ENCODE measurements at places on chromosomes 7 and 10.
A peak's percentile ranks its signal among the peaks of the same experiment; 100 is the strongest.

GRCh38 chr7:50792342-50793119 lies 9.8 kb upstream of the GRB10 start:
- no peak overlapping the region for H3K27ac ChIP-seq
- no peaks in the 10 kb centered on the region for H3K27me3 ChIP-seq
- H3K36me3 ChIP-seq, result no peaks in the 10 kb centered on the region
- peak overlapping the region; percentile 30 for H3K4me3 ChIP-seq
- DNase-seq, result no peak
- H3K4me1 ChIP-seq, result no peaks in the 10 kb centered on the region

GRCh38 chr7:107701191-107701590 lies 40.6 kb downstream of the SLC26A4 start:
- H3K4me1 ChIP-seq, result no peaks in the 10 kb centered on the region
- H3K36me3 ChIP-seq, result no peaks in the 10 kb centered on the region
- H3K27me3 ChIP-seq, result no peaks in the 10 kb centered on the region

DNA sequence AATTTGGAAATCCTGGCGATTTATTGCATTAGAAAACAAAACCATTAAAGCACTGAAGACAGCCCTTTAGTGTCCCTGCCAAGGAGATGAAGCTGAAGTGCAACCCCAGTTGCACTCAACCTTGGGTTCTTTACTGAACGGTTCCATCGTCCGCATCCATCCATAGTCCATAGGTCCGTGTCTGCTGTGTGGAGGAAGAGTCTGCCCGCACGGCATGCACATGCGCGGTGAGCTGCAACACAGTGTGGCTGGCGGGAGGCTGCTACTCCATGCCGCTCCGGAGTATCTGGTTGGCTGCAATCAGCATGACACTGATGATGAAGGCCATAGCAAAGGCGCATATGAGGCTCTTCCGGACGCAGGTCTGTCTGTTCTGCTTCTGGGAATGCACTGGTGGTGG lies 624.6 kb downstream of the CALN1 start:
- H3K4me3 ChIP-seq, result no peak overlapping the region
- no peaks in the 10 kb centered on the region for H3K36me3 ChIP-seq
- DNase-seq, result no peak
- H3K4me1 ChIP-seq, result no peaks in the 10 kb centered on the region
- no peaks in the 10 kb centered on the region for H3K27me3 ChIP-seq

DNA sequence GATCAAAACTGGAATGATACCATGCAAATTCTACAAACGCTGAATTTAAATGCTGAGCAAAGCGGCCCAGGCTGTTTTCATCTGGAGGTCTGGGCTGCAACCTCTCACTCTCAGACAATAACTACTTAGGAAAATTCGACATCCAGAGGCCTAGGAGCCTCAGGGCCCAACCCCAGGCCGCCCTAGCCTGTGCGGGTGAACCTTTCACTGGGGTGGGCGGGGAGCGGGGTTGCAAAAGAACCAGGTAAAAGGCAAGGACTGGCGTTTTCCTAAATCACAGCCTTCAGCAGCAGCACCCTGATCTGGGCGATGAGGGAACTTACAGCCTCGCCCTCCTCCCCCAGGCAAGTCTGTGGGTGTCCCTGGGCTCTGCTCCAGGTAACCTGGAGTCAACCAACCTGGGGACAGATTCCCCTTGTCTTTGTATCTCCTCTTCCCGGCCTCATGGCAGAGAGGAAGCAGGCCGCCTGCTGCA lies 33.4 kb downstream of the CALML5 start:
- no peak overlapping the region for H3K4me3 ChIP-seq
- H3K4me1 ChIP-seq, result no peaks in the 10 kb centered on the region
- no peaks in the 10 kb centered on the region for H3K27me3 ChIP-seq
- no peak for DNase-seq
- H3K27ac ChIP-seq, result no peak overlapping the region

DNA sequence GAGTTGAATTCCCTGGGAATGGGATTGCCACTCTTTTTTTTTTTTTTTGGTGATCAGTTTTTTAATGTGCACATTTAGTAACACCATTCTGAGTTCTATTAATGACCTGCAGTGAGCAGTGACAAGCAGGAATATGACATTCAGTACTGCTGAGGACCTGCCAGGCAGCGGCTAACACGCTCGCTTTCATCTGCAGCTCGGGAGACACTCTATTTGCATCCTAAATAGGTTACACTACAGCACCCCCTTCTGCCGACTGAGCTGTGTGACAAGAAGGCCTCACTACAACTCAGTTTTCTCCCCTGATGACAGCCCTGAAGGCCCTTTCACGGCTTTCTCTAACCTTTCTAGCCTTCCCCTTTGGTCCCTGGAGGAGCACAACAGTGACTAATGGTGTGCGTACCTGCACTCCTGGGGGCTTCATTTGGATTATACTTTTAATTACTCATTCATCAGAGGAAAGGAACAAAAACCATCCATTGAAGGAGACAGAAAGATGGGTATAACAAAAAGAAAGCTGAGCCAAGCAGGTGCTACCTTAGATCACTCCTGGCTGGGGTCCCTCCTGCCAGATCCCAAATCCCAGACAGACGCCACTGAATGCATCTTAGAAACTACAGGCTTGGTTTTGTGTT lies 872.4 kb downstream of the LRMDA start:
- no peak overlapping the region for H3K27ac ChIP-seq
- no peaks in the 10 kb centered on the region for H3K36me3 ChIP-seq
- no peak for DNase-seq

GRCh38 chr10:29596826-29597225 lies 37.9 kb downstream of the SVIL start:
- H3K27me3 ChIP-seq, result no peaks in the 10 kb centered on the region
- no peaks in the 10 kb centered on the region for H3K4me1 ChIP-seq
- no peak for DNase-seq
- no peak overlapping the region for H3K27ac ChIP-seq

- no peak overlapping the region for H3K4me3 ChIP-seq
- H3K27ac ChIP-seq, result no peak overlapping the region
- no peaks in the 10 kb centered on the region for H3K36me3 ChIP-seq
- no peaks in the 10 kb centered on the region for H3K27me3 ChIP-seq
- H3K4me1 ChIP-seq, result no peaks in the 10 kb centered on the region
- DNase-seq, result no peak
Measured at GRCh38 chr7:94109556-94109955, 105.4 kb upstream of the BET1 start.

DNA sequence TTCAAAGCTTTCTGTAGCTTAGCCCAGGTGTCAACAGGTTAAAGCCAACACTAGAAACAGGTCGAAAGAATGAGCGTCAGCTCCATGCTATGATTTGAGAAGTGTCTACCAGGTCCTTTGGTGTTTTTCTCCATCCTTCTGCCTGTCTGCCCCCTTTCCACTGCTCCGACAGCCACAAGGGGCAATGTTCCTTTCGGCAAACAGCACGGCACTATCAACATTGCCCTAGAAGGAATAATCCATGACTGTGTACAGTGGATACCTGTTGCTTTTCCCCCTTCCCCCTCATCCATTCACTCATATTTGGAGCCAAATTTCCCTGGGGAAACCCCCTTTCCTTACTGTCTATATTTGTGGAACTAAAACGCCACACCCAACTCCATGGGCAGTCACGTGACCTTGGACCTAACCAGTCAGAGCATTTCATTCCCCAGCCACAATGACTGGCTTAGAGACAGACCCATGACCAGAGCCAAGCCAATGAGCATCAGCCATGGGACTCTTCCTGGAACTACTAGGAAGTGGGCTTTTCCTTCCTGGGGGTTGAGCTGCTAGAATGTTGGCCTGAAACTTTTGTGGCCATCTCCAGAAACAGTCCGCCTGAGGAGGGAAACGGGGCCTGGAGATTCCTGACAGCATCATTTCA lies 51.5 kb downstream of the AFAP1L2 start:
- DNase-seq, result no peak
- H3K4me3 ChIP-seq, result no peak overlapping the region
- no peaks in the 10 kb centered on the region for H3K36me3 ChIP-seq
- no peak overlapping the region for H3K27ac ChIP-seq

DNA sequence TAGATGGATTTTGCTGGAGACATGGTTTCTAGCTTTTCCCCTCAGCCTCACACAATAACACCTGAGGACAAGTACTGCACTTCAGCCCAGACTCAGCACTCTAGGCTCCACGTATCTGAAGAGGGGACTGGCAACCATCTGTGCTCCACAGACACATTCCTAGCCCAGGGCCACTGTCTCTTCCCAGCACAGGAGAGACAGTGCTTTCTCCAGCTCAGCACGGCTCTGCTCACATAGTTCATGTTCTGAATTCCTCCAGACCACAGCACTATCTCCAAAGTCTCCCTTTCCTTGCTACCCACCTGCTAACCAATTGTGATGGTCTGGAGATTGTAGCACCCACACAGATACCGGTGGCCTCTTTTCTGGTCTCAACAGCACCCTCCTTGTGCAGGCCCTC lies 114.5 kb downstream of the HTR7 start:
- no peak overlapping the region for H3K4me3 ChIP-seq
- no peak overlapping the region for H3K27ac ChIP-seq
- H3K27me3 ChIP-seq, result no peaks in the 10 kb centered on the region
- DNase-seq, result no peak

DNA sequence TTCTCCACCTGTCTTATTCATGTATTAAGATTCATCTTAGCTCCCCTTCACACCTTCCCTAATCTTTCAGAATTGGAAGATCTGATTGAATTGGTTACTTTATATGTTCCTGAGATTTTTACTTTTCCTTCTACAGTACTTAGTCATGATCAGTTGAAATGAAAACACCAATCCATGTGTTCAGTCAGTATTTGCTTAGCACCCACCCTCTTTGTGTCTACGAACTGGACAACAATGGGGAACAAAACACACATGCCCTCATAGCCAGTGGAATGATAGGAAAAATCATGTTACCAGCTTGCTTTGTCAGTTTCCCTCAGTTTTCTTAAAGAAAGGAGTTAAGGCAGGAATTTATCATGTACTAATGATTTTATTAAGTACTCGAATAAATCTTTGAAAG lies 2.0 kb downstream of the MASTL start:
- peaks cover 14% of the 10 kb centered on the region for H3K36me3 ChIP-seq
- DNase-seq, result no peak
- no peaks in the 10 kb centered on the region for H3K27me3 ChIP-seq
- H3K4me3 ChIP-seq, result no peak overlapping the region
- no peak overlapping the region for H3K27ac ChIP-seq

GRCh38 chr10:79335470-79336235 lies 11.6 kb upstream of the PPIF start:
- no peaks in the 10 kb centered on the region for H3K27me3 ChIP-seq
- H3K27ac ChIP-seq, result no peak overlapping the region
- no peak for DNase-seq
- H3K4me3 ChIP-seq, result no peak overlapping the region
- peaks cover 9% of the 10 kb centered on the region for H3K4me1 ChIP-seq

- H3K27me3 ChIP-seq, result no peaks in the 10 kb centered on the region
- no peak for DNase-seq
- H3K4me1 ChIP-seq, result no peaks in the 10 kb centered on the region
- H3K4me3 ChIP-seq, result no peak overlapping the region
- H3K27ac ChIP-seq, result no peak overlapping the region
Measured at GRCh38 chr10:89481662-89482061, 53.7 kb downstream of the SLC16A12 start.

DNA sequence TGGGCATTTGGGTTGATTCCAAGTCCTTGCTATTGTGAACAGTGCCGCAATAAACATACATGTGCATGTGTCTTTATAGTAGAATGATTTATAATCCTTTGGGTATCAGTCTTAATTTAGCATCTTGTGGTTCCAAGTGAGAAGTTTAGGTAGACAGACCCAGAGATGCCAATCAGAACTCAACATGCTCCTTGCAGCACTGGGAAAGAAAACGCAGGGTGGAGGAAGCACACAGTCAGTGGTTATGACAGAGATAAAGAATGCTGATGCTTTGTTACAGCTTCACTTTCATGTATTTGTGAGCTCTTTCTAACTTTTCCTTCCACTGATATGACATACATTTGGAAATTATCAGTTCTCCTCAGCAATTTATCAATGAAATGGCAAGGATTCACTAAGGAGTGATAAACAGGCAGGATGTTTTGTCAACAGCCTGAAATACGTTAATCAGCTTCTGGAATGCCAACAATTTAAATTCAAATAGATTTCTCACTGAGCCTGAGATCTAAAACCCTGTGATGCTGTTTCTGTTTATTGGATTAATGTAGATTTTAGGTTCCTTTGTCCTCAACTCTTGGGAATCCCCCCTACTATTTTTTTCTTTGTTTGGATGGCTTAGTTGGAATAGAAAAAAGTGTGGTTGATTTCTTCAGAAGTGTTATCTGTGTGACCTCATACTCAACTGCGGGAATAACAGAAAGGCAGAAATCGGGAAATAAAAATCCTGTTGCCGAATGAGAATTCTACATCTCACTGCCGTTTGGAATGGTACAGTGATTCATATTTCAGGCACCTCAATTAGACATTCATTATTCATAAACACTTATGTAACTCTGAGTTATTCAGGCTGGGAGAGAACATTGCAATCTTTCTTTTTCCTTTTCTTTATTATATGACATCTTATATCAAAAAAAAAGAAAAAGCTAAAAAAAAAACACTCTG lies 675.0 kb downstream of the CNTNAP2 start:
- H3K4me1 ChIP-seq, result no peaks in the 10 kb centered on the region
- no peaks in the 10 kb centered on the region for H3K27me3 ChIP-seq

DNA sequence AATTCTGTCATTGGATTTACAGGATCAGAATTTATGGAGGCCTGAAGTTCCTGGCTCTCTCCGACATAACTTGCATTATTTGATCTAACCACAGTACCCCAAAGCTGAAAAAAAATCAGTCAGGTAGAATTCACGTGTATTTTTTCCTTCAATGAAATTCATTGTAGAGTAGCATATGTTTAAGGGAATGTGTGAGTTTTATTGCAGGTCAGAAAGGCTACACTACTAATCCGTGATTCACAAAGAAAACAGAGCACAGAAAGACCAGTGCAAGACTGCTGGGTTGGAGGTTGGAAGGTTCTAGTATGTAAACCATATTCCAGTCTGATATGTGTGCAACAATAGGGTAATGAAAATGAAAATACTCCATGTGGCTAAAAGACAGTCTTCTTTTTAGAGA lies 247.0 kb upstream of the FERD3L start:
- no peaks in the 10 kb centered on the region for H3K36me3 ChIP-seq
- H3K4me1 ChIP-seq, result no peaks in the 10 kb centered on the region
- DNase-seq, result no peak
- H3K27ac ChIP-seq, result no peak overlapping the region

DNA sequence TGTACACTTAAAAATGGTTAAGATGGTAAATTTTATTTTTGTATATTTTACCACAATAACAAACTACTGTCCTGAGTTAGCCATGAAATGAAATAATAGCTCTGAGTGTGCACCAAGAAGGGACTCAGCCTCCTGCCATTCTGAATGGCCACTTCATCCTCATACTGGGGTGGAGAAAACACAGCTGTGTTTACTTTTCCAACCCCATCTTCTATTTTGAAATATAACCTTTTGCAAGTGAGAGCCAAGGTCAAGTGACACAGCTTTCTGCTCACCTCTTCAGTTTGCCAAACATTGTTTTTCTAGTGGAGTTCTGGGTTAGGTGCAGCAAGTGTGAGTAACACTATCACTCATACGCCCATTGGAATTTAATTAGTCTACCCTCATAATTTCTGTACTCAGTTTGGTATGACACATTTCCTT lies 107.4 kb upstream of the GLCCI1 start:
- no peak for DNase-seq
- H3K4me3 ChIP-seq, result no peak overlapping the region
